Cerebellum (tissue), 4 donors: ENCODE measurements at places on chromosomes 2 and 18.

- DNase-seq = no peak
Measured at GRCh38 chr18:73023975-73024374, 156.2 kb upstream of the NETO1 start.

DNA sequence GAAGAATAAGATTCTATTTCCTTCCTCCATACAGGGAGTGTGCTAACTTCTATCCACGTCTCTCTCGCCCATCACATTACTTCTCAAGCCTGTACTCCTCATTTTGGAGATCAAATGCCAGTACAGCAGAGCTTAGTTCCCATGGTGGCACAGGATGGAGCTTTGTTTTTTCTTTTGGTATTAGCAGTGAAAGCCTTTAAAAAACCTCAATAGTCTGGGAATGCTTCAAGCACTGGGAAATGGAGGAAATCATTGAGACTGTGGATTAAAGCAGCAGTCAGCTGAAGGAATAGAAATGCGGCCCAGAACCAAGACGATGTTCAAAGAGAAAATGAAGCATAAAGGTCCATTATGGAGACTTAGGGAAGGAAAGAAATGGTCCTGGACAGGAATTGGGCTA is 102.3 kb downstream of the NRXN1 start:
- DNase-seq = no peak

DNA sequence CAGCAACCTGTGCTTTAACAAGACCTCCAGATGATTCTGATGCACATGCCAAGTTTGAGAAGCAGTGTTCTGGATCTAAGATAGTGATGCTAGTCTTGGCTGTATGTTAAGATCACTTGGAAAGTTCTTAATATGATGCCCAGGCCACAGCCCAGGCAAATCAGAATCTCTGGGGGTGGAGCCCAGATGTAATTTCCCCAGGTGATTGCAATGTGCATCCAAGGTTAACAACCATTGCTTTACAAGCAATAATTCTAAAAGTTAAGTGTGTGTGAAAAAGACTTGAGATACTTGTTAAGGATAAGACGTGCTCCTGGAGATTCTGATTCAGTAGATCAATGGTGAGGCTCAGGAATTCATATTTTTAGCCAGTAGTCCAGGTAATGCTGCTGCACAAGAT is 44.3 kb upstream of the MYO1B start:
- DNase-seq = no peak

DNA sequence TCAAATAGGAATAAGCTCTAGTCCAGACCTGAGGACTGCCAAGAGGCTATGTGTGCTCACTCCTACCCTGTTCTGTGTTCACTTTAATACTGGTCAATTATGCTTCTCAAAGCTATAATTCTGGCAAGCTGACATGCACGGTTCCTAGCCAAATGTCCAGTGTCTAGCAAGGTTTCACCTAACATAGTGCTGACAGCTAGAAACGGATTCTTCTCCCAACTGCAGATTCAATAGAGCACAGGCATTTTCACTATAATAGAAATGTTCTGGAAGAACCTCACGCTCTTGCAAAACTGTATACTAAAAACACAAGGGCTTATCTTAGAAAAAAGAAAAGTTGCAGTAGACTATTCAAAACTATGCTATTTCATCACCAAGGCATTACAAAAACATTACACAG is 45.1 kb downstream of the HDAC4 start:
- DNase-seq = no peak
